ENCODE measurements at places on chromosomes 7 and 10.

- peak; percentile 67 for DNase-seq
These were observed 328.2 kb downstream of the TNS3 start for GRCh38 chr7:47253650-47254080.

DNA sequence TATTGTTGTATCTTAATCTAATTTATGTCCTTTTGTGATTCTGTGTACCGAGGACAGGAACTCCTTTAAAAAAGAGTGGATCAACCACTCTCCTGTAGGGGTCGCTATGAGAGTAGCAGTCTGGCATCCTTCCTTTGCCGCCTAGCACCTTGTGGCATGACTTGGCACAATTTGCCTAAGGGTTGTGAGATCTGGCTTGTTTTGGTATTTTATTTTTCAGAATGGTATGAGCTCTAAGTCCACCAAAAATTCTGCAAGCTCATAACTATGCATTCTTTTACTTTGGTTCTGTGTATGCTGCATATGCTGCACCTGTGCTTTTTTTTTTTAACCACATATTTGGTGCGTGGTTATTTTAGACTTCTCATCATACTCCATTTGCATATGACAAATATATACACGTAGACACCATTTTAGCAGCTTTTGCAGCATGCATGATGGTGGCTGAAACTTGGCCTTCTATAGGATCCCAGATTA lies 112.8 kb downstream of the CDK14 start:
- peak; percentile 6 for DNase-seq

DNA sequence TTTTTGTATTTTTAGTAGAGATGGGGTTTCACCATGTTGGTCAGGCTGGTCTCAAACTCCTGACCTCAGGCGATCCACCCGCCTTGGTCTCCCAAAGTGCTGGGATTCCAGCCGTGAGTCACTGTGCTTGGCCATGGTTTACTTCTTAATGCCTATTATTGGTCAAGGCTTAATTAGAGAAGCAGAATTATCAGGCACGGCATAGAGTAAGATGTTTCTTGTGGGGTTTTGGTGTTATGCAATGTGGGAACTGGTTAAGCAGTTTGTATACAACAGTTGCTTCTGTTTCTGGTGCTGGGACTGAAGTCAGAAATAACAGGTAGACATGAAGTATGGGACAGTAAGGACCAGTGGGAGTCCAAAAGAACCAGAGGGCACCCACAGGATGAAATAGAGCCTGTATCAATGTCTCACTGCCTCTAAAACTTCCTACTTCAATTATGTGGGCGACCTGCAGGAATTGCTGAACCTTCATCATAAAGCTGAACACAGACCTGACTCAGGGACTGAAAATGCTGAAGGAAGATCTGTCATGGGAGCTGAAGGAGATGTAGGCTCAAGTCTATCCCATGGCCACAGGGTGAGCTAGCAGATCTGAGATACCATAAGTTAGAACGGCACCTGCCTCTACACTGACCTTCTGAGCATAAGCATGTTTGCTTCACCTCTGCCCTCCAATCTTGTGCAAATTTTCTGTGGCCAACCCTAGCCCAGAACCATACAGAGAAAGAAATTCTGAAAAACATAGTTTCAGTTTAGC lies 38.3 kb upstream of the VCL start:
- no peak for DNase-seq

DNA sequence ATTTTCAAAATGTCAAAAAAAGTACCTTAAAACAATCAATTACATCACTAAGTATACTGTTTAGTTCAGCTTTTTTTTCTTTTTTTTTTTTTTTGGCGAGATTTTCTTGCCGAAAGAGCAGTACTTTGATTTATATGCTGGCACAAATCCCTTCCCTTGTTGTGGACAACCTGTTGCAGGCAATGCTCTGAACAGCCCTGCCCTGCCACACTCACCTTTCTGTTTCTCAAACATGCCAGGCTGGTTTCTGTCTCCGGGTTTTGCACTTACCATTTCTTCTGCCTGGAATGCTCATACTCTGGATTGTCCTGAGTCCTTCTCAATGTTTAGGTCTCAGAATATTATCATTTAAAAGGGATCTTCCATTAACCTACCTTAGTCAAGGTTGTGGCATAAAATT lies 80.4 kb upstream of the JAZF1 start:
- DNase-seq = no peak

DNA sequence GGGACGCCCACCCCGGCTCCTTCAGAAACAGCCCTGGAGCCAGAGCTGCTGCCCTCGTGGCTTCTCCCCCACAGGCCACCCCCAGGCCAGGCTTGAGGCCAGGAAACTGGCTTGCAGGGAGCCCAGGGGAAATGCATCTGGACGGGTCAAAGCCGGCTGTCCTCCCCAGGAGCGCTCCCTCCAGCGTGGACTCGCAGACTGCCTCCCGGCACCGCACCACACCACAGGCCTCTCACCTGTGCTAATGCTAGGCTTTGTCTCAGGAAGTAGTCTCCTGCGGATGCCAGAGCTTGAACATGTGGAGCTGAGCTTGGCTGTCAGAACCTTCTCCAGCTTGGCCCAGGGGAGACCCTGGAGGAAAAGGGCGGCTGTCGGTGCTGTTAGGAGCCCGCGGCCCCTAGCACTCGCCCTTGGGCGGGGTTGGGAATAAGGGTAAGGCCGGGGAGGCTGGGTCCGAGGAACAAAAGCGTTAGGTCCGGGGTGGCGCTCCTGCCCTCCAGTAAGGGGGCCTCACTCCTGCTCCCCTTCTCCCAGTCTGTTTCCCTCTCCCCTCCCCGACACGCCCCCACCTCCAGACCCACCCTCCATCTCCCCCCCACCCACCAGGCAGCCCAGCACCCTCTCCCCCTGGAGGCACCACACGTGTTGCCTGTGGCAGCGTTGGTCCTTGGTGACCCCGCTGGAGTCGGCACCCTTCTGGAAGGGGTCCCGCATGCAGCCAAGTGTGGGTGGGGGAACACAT lies 21.6 kb upstream of the DRGX start:
- no peak for DNase-seq

- DNase-seq = peak; percentile 39
These were observed 16.3 kb downstream of the LIPA start for GRCh38 chr10:89235073-89235798.

DNA sequence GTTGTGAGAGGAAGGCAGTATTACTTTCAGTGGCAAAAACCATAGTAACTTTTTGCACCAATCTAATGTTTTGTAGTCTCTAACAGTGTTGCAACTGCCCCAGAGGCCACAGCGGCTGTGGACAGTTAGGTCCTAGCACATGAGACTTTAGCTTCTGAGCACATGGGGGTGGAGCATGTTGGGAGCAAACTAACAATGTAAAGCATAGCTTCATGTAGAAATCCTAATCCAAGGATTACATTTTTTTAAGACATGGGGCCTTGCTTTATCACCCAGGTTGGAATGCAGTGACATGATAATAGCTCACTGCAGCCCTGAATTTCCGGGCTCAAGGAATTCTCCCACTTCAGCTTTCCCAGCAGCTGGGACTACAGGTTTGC lies 49.0 kb downstream of the LAMB1 start:
- DNase-seq = no peak

DNA sequence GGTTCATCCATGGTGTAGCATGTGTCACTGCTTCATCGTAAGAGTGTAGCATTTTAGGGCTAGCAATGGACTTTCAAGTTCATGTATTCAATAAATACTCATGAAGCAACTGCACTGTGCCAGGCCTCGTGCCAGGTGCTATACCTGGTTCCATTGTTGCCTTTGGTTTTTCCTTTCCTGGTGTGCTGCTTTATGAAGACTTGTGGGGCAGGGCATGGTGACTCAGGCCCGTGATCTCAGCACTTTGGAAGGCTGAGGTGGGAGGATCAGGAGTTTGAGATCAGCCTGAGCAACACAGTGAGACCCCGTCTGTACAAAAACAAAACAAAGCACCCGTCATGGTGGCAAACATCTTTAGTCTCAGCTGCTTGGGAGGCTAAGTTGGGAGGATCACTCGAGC lies 2.2 kb upstream of the CPA4 start:
- DNase-seq = no peak

DNA sequence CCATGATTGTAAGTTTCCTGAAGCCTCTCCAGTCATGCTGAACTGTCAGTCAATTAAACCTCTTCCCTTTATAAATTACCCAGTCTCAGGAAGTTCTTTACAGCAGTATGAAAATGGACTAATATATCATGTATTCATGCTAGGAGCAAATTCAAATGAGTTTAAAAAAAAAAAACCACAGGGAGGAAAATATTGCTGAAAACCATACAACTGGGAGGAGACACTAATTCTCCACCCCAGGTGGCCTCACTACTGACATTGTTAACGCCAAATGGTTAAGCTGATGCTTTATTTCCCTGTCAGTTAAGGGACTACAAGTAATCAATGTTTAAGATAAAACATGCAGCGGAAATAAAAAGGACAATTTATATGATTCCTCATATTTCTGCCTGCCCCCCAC lies 55.1 kb downstream of the PDE1C start:
- DNase-seq = no peak

DNA sequence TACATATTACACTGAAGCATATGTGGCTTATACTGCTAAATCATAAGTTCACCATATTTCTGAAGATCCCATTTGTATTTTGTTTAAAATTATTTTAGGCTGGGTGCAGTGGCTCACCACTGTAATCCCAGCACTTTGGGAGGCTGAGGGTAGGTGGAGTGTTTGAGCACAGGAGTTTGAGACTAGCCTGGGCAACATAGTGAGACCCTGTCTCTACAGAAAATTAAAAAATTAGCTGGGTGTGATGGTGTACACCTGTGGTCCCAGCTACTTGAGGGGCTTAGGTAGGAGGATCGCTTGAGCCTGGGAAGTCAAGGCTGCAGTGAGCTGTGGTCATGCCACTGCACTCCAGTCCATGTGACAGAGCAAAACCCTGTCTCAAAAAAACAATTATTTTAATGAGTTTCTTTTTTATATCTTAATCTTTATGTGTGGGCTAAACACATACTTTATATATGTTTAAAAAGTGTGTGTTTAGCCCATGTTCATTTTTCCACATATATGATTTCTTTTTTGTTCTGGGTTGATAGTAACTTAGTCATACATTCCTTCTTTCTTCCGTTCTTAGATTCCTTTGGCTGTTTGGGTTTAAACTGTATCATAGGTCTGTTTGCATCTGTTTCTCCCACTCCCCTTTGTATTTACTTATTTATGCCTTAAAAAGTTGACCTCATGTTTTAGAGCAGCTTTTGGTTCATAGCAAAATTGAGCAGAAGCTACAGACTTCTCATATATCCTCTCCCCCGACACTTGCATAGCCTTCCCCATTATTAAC lies 33.5 kb downstream of the RSBN1L start:
- no peak for DNase-seq

DNA sequence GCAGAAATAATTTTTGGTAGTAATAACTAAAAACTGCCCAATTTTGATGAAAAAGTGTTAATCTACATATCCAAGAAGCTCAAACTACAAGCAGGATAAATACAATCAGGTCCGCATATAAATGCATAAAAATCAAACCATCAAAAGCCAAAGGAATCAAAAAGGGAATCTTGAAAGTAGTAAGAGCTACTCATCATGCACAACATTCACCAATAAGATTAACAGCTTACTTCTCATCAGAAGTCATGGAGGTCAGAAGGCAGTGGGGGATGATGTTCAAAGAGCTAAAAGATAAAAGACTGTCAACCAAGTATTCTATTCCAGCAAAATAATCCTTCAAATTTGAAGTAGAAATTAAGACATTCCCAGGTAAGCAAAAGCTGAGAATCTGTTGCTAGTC lies 76.4 kb downstream of the CRPPA start:
- no peak for DNase-seq

DNA sequence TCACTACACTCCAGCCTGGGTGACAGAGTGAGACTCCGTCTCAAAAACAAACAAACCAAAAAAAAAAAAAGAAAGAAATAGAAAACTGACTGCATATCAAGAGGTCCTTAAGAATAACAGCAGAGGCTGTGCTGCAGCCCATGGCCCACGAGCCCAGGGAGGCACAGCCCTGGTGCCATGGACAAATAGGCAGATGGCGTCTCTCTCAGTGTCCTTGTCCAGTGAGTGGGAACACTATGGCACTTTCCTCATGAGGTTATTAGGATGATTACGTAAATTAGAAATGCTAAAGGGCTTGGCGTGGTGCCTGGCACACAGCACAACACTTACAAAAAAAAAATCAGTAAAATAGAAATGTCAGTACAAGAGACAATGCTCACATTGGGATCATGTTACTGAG lies 33.4 kb upstream of the PFKP start:
- DNase-seq = no peak

GRCh38 chr7:1311406-1312135 lies 78.9 kb downstream of the UNCX start:
- DNase-seq = no peak

DNA sequence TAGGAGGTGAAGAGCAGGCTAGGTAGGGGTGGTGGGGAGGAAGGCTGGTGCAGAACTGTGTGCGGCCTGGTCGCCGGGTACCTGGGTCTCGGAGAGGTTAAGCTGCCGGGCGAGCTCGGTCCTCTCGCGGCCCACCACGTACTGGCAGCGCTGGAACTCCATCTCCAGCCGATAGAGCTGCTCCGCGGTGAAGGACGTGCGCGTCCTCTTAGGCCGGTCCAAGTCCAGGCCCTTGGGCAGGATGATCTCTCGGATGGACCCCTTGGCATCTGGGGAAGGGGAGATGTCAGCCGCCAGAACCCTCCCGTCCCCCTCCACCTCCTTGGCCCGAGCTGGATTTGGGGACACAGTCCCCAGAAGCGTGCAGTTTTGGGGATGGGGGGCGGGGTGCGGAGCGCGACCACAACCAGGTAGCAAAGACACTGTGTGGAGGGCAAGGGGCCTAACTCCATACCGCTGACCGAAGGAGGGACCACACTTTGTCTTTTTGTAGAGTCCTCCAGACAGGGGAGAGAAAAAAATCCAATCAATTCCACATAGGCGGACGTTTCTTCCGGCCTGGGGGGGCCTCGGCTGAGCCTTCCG lies 1.6 kb downstream of the VAX1 start:
- no peak for DNase-seq

GRCh38 chr7:100901921-100902332 lies 6.2 kb upstream of the ACHE start:
- no peak for DNase-seq

- DNase-seq = no peak
These were observed 56.2 kb downstream of the MRC1 start for GRCh38 chr10:17865351-17865750.

GRCh38 chr7:141584935-141585334 lies 33.7 kb downstream of the AGK start:
- DNase-seq = no peak

- no peak for DNase-seq
These were observed 370.9 kb downstream of the SH2D4B start for GRCh38 chr10:80908611-80909010.

- no peak for DNase-seq
These were observed 45.9 kb downstream of the SLC25A13 start for GRCh38 chr7:96276019-96276418.

GRCh38 chr7:45027774-45028114 lies 27.7 kb downstream of the CCM2 start:
- DNase-seq = no peak

DNA sequence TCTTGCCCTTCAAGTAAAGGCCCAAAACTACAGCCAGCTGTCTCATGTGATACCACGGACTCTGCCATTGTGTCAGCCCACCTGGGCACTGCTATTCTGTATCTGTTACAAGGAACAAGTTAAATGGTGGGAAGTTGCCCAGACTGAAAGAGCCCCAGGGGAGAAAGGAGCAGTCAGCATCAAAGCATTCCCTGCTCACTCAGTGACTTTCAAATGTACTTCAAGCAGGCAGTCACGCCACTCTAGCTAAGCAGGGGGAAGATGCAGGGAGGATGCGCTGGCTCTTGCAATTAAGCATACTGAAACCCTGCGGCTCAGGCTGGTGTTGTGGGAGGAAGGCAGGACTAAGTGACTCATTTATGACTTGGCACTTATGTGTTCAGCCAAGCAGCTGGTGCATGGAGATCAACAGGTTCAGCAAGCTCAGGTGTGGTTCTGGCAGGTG lies 1249.6 kb downstream of the TYW1 start:
- DNase-seq = no peak

GRCh38 chr10:44369854-44370253 lies 15.0 kb downstream of the CXCL12 start:
- DNase-seq = no peak
